Stimulated activated CD4-positive, alpha-beta T cell treated with anti-CD3 and anti-CD28 coated beads, Interleukin-15, amount 100 ng/mL, for 48 hours (primary cell): ENCODE measurements at places on chromosomes 11 and 22.
A peak's percentile ranks its signal among the peaks of the same experiment; 100 is the strongest.

GRCh38 chr11:62988276-62988675, 3.5 kb upstream of the SLC22A6 start:
- DNase-seq = no peak

GRCh38 chr22:23259916-23260644, 79.8 kb downstream of the BCR start:
- no peak for DNase-seq

GRCh38 chr11:133907216-133907615, 49.6 kb downstream of the IGSF9B start:
- no peak for DNase-seq

- DNase-seq = no peak
Observed at GRCh38 chr11:100964435-100964834, 165.2 kb downstream of the PGR start.

DNA sequence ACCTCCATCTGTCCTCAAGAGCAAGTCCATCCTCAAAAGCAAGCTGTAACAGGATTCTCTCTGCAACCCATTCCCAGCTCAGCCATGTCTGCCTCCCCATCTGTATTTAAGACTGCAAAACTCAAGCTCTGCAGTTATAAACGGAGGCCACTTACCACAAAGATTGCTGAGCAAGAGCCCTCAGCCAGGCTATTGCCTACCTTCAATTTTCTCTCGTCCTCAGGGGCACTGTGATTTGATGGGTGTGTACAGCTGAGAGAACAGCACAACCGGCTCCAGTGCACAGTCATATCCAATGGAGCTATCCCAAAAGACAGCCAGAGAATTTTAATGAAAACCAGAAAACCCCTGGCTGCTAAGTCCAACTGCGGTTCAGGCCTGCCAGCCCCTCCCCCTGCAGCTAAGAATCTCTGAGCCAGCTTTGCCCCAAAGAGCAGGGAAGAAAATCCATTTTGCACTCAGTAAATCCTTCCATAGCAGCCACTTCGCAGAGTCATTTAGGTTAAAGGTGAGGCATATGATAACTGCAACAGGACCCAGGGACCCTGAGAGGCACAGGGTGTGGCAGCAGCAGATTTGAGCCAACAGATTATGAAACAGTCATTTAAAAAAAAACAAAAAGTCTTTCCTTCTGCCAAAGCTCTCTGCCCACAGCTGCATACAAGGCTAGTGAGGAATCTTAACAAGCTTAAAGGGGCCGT, 37.6 kb downstream of the RAB30 start:
- DNase-seq = no peak

DNA sequence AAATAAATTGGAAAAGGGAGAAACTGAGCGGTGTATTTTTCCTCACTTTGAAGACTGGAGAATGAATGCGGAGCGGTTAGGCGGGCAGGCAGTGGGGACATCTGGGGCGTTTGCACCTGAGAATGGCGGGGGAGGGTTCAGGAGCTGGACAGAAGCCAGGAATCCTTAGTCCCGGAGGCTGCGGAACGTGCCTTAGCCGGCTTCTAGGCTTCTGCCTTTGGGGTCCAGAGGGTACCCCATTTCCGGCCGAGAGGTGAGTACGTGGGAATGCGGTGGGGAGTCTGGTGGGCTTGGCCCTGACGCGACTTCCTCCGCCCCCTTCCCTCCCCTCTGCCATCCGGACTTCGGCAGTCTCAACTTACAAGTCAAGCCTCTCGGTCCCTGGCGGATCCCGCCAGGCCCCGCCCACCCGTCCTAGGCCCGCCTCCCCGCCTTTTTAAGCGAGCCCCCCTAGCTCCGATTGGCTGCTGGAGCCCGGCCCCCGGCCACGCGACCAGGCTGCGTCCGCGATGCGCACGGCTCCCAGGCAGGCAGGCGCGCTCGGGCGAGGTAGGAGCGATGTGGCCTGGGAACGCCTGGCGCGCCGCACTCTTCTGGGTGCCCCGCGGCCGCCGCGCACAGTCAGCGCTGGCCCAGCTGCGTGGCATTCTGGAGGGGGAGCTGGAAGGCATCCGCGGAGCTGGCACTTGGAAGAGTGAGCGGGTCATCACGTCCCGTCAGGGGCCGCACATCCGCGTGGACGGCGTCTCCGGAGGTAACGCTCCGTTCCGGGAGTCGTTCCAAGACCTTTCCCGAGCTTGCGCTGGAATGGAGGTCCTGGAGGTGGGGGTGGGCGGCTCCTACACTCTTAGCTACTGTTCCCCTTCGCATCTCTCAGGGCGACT, at the start of gene GCAT:
GCAT (plus strand) TSS at position 525 of the 884 bp plus-strand sequence; CDS start at position 559, 34 bp downstream.
- peak; percentile 92 for DNase-seq

GRCh38 chr11:66278363-66279091, 552 bp downstream of the CNIH2 start:
- no peak for DNase-seq
